ENCODE measurements at places on chromosomes 1 and 21.

DNA sequence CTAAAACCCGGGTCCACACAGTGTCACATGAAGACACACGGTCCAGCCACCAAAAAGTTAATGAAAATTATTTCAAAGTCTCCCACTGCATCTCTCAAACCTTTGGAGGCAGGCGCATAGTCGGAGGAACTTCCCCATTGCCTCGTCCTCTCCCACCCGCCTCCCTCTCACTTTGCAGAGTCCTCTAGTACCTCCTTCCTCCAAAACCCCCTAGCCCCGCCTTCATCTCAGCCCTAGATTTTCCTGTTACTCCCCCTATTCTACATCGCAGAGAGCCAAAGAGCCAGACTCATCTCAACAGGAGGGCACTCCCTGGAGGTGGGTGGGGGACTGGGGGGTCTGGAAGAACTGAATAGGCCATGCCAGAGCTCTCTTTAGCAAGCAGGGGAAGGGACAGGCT lies 79.3 kb downstream of the DISP3 start:
- no peak for DNase-seq

GRCh38 chr1:207298636-207299398 lies 22.7 kb upstream of the CD55 start:
- no peak for DNase-seq

- DNase-seq = no peak
These were observed 40.8 kb upstream of the TINAGL1 start for GRCh38 chr1:31535561-31535960.

- no peak for DNase-seq
These were observed 70.6 kb upstream of the NFIA start for GRCh38 chr1:61011561-61012263.

GRCh38 chr1:64679177-64679576 lies 65.7 kb upstream of the RAVER2 start:
- DNase-seq = no peak

DNA sequence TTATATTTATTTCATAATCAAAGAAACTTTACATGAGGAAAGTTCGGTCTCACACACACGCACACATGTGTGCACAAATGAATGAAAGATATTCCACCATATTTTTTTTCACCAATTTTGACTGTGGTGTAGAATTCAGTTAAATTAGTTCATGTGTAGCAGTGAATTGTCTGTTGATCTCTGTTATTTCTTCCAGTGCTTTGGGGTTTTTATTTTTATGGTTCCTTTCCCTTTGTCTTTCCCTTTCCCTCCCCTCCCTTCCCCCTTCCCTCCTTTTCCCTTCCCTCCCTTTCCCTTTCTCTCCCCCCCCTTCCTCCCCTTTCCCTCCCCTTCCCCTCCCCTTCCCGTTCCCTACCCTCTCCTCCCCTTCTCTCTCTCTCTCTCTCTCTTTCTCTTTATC lies 8.9 kb downstream of the RYR2 start:
- DNase-seq = no peak

DNA sequence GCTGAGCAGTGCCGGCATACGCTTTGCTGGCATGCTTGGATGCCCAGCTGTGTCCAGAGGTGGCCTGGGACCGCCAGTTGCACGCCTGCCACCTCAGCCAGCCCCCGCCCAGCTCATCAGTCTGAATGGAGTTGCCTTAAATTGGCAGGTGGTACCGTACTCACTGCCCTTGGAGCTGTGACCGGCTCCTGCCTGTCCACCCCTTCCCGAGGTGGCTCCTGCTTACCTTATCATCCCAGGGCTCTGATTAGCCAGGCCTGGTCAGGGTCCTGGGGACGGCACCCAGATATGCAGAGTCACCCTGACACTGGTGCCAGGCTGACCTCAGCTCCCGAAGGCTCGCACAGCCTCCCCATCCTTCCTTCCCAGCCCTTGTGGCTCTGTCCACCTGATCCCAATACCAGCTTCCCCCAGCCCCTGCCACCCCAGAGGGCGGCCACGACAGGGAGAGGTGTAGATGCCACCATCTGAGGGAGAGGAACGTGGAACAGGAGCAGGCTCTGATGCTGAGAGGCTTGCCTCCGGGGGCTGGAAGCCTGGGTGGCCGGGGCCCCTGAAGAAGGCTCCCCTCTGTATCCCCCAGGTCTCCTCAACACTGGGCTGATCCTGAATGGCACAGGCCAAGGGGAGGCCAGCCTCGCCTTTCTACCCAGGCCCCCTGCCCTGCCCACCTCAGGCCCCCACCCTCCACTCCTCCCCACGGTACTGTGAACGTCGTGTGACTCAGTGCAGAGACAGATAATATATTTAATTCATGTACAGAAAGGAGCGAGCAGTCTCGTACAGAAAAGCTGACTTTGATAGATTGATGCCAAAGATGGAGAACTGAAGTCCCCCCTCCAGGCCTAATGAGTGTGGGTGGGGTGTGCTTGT lies 27.8 kb downstream of the CDK18 start:
- no peak for DNase-seq

GRCh38 chr1:10188133-10188650 lies 22.2 kb upstream of the KIF1B start:
- DNase-seq = no peak

DNA sequence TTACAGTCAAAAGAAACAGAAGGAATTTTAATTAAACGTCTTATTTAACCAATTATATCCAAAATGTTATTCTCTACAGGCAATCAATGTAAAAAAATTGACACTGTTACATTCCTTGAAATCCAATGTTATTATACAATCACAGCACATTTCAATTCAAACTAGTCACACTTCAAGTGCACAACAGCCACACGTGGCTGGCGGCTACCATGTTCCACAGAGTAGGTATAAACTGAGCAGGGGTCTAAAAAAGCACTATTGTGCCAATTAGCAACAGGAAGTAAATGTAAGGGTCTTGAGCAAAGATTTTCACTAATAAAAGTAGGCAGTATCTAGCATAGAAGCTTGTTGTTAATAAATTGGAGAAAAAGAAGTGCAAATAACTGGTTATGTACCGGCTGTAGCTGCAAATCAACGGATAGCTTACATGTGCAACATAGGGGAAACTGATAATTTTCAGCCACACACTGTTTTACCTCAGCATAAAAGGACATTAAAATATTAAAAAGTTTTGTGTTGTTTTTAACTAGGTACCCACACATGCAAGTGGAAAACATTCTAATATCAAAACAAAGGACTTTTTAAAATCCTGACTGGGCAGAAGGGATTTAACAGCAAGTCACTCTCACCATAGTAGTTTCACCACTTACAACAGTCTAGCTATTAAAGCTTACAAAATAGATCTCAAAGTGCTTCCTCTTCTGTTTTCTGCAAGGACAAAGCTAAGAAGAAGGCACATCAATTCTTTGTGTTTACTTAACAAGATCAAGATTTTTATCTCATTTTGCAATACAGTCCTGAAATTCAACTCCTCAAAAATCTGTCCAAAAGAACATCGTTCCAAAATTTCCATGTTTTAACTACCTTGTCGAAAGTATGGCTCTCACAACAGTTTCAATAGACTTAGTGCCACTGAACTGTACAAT lies 2.5 kb downstream of the CSDE1 start:
- DNase-seq = no peak

DNA sequence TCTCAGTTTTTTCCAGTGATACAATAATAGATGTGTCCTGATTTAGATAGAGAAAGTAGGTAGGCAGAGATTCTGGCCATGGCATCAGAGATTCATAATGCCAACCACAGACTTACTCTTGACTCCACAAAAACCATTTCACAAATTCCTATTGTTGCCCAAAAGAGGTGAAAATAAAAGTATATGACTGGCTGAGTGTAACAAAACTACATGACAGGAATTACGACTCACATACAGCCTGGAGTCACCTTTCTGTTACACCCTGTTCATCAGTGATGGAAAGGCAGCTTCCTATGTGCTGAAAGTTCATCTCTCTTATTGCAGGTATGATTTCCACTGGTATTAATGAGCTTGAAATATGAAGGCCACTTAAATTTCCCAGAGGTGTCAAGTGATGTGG lies 72.3 kb downstream of the MPZL1 start:
- no peak for DNase-seq

- peak; percentile 36 for DNase-seq
These were observed 49.5 kb upstream of the SLC19A1 start for GRCh38 chr21:45591619-45592207.

GRCh38 chr1:234226113-234226818 lies 147.0 kb upstream of the COA6 start:
- DNase-seq = no peak
